ENCODE measurements at places on chromosomes 4 and X.
A peak's percentile ranks its signal among the peaks of the same experiment; 100 is the strongest.

DNA sequence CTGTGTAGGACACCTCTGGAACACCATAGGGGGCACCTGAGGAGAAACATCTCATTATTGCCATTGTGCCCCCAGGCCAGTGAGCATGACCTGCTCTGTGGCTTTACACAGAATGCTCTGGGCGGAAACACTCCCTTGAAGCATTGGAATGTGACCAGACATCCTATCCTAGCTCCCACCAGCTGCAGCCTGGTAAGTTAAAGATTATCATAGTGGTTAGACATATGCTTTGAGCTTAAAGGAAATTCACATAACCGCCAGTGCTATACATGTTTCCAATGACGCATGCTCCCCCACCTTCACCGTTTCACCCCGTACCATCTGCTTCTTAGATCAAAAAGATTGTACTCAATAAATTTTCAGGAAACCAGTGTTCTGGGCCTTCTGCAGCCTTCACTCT lies 217.7 kb upstream of the CENPE start:
- peak; percentile 28 for DNase-seq

DNA sequence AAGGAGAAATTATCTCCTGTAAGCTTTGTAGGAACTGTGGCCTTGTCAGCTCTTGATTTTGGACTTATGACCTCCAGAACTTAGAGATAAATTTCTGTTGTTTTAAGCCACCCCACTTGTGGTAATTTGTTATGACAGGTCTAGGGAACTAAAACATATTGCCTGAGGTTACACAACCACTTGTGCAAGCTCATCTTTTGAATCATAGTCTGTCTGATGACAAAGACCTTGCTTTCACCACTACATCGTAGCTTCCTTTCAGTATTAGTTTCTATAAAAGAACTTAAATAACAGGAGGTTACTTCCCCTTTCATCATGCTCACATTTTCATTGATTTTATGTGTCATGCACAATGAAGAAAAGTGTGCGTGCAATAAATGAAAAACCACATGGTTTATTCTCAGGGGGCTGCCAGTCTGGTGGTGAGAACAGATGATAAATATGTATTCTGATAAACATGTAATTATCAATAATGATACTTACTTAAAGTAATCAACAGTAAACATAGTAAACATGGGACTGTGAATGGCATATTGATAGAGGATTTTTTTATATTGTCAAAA lies 690.0 kb upstream of the HS3ST1 start:
- DNase-seq = no peak

GRCh38 chr4:67451464-67451863 lies 93.8 kb downstream of the CENPC start:
- DNase-seq = peak; percentile 20

- DNase-seq = no peak
Observed at GRCh38 chr4:109419679-109420078, 13.9 kb upstream of the SEC24B start.

- DNase-seq = no peak
Observed at GRCh38 chrX:41234962-41235361, 99.0 kb upstream of the DDX3X start.

- DNase-seq = no peak
Observed at GRCh38 chrX:8432396-8432795, 32.2 kb upstream of the VCX3B start.

GRCh38 chrX:131977619-131978018 lies 45.5 kb upstream of the STK26 start:
- no peak for DNase-seq

- no peak for DNase-seq
Observed at GRCh38 chr4:17687237-17687857, 72.9 kb downstream of the MED28 start.

DNA sequence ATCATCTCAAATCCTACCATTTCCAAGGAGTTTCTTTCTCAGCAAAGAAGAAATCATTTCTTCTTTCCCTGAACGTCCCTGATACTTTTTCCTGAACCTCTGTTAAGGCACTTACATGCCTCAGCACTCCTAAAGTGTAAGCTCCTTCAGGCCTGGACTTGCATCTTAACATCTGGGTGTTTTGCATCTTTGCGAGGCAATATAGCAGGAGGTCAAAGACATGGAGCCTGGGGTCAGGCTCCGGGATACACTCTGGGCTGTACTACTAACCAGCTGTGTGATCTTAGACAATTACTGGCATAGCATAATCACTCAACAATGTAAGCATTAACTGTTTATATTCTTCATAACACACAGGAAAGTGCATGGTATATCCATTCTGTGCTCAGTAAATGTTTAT lies 275.5 kb upstream of the BOD1L1 start:
- DNase-seq = no peak

DNA sequence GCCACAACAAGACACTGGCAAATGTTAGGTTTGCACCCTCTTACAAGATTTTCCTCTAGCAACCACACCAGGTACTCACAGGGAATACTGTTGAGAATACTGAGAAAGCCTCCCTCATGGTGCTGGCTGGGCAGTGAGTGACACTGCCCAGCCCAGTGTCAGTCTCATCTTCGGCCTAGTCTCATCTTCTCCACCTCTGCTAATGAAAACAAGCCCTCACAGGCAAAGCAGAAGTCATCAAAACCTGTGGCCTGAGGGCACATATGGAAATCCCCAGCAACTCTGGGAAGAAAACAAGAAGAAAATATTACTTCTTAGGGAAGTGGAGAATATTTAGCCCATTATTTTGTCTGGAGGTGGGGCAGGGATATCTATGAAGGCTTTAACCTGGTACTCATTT lies 7.9 kb upstream of the ADAM29 start:
- no peak for DNase-seq

DNA sequence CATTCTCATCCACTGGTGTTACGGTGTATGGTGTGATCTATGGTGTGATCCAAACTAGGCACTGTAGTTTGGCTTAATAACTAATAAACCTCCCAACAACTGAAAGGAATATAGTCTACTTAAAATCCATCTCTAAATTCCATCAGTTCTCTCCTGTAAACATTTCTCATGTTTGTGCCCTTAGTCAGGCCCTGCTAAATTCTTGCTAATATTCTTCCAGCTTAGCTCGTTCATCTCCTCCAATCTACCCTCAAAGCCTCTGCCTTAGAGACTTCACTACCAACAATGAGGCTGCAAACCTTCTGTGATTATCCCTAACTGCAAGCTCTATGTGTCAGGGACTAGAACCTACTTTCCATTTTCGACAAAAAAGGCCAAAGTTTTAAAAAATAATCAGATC lies 28.1 kb downstream of the ZAR1 start:
- peak; percentile 2 for DNase-seq

DNA sequence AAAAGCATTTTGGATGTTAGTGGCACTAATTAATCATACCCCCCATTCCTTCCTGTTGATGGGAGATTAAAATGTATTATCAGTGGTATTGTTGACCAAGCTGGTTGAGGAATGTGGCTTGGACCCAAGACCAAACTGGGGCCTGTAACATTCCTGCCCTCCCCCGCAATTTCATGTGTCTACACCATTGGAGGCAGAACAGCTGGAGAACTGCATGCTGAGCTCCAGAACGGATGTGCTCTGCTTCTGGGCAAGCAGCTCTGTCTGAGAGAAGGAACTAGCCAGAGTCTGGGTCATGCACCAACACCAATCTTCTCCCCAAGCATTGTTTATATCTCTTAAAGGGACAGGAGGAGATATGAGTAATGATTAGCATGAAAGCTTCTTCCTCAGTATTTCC lies 185.5 kb downstream of the CEP135 start:
- DNase-seq = peak; percentile 4

DNA sequence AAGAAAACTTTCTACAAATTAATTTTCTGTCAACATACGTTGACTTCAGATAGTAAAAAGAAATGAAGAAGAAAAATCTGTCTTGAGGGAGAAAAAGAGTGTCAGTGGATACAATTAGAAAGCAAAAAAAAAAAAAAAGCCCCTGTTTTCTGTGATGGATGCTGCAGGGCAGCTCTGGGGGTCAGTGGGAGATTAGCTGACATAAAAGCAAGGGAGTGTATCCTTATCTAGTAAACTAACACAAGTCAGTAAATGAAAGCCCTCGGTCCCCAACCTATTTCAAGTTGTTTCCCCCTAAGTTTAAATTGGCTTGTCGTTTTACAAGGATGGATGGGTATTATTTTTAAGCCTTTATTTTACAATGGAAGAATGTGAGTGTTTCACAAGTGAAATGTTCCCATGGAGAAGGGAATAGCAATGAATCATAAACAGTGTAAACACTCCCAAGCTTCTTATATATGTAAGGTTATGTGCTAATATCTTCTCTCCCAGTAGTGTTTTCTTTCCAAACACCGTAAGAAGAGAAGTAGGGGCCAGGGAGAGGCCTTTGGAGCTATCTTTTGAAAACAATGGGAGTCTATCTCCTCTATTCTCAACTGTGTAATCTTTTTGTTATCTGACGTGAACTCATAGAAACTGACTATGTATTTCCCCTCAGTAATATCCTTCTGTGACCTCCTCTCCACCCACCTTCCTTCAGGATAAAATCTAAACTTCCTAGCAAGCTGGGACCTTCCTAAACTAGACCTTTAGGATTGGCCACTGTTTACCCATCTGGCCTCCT lies 347.7 kb downstream of the FBXO8 start:
- no peak for DNase-seq

DNA sequence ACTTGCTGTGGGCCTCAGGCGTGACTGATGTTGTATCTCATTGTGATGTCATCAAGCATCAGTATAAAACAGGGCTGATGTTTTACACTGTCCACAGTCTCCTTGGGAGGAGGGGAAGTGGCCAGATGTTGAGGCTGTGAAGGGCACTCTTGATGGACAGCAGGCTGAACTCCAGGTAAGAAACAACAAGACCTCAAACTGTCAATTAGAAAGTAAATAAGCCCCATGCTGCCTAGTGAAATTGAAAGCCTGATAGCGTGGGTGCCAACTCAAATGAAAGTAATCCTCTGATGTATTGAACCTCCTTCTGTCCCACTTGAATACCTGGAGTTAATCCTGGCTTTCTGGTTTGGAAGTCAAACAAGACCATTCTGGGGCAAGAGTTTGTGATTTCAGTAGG lies 19.7 kb downstream of the VSIG1 start:
- no peak for DNase-seq

GRCh38 chr4:138301536-138301935 lies 59.4 kb upstream of the SLC7A11 start:
- DNase-seq = peak; percentile 26

- DNase-seq = no peak
Observed at GRCh38 chr4:95984081-95984480, 144.2 kb downstream of the PDHA2 start.

GRCh38 chrX:129781134-129781672 lies 1.5 kb downstream of the SASH3 start:
- no peak for DNase-seq

GRCh38 chr4:38860788-38861424 lies 4.3 kb upstream of the TLR6 start:
- peak; percentile 43 for DNase-seq

DNA sequence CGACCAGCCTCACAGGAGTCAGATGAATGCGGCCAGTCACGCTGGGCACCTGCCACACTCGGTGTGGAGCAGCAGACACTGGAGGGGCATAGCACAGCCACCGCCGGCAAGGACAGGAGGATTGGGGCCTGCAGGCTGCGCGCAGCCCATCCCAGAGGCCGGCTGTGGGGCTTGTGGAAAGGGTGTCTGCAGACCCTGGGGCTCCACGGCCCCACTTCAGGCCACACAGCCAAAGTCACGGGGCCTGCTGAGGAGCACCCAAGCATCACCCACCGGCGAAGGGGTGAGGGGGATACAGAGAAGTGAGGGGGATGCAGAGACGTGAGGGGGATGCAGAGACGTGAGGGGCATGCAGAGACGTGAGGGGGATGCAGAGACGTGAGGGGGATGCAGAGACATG lies 70.1 kb downstream of the FAM53A start:
- no peak for DNase-seq

DNA sequence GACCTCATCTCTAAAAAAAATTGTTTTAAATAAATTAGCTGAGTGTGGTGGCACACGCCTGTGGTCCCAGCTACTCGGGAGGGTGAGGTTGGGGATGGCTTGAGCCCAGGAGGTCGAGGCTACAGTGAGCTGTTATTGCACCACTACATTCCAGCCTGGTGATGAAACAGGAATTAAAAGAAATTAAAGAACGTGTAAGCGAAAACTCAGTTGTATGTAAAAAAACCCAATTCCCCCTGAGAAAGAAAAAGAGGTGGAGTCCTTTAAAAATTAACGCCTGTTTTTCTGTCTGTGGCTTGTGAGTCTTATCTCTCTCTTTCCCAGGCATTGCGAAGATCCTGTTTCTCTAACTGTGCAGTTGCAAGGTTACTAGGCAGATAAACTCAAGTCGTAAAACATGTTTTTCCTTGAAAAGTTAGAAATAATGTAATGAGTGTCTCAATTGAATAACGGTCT lies 22.1 kb downstream of the EPGN start:
- no peak for DNase-seq

- peak; percentile 67 for DNase-seq
Observed at GRCh38 chr4:54913751-54914526, 211.5 kb downstream of the KDR start.

- DNase-seq = no peak
Observed at GRCh38 chr4:154132406-154132805, 343.5 kb upstream of the SFRP2 start.

GRCh38 chr4:31081366-31081765 lies 361.2 kb downstream of the PCDH7 start:
- DNase-seq = peak; percentile 41

GRCh38 chrX:43002526-43003203 lies 224.7 kb upstream of the PPP1R2C start:
- DNase-seq = no peak

DNA sequence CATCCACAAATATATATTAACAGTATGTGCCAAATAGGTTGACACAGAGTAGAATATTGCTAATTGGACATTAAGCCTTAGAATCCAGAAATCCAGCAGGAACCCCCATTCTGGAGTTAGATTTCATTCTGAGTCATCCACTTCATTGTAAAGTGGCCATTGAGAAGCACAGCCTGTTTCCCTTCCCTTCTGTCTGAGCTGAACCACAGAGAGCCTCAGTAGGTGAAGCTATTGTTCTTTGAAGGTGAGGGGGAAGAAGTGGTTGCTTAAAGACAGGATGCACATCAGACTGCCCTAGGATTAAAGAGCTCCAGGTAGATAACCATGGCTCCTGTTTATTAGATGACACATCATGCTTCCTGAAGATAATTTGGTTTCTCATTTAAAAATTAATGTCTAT lies 30.6 kb upstream of the MCF2 start:
- DNase-seq = peak; percentile 2

- no peak for DNase-seq
Observed at GRCh38 chrX:141221611-141222010, 20.7 kb downstream of the SPANXC start.
